Cerebellar nuclear complex (tissue), 1 donor: ENCODE measurements at places on chromosomes 2 and 18.

DNA sequence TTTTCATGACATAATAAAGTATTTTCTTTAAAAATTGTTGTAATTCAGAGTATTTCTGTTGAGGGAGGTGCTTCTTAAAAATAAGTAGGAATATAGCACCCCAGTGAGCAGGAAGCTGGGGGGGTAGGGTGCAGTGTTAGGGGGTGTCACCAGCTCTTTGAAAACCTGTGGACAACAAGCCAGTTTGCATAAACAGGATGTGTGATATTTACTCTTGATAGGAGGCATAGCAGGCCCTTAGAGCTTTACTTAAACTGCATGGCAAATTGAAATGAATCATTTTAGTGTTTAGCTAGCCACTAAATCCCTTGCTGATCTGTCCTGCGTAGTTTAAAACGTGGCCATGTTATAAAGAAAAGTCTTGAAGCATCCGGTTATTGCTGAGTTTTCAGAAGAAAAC, 8.4 kb downstream of the TGIF1 start:
- no peak for DNase-seq

DNA sequence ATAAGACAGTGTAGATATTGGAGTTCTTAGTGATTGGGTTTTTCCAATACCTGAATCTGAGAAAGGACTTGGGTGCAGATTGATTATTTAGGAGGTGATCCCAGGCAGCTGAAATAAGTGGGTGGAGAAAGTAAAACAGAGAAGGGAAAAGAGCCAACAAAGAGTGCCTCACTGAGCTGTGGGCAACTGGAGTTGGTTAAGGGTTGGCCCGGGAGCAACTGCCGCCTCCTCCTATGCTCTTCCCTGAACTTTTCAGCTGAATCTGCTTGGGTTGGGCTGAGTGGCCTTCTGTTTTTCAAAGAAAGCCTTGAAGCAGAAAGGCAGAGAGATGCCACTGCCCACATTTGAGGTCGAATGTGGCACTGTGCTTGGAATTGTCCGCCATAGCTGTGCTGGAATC, 20.9 kb upstream of the CCDC150 start:
- DNase-seq = no peak

DNA sequence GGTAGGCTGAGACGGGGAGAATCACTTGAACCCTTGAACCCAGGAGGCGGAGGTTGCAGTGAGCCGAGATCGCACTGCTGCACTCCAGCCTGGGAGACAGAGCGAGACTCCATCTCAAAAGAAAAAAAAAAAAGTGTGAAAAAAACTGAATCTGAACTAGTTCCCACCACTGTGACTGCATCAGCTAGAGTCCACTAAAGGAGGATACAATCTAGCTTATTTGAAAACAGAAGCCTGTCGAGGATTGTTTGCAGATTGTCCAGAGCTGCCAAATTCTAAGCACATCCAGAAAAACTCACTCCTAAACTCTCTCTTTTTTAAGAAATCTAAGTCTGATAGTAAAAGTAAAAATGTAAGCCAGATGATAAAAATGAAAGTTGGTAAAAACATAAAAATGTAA, 10.6 kb downstream of the GFPT1 start:
- no peak for DNase-seq

DNA sequence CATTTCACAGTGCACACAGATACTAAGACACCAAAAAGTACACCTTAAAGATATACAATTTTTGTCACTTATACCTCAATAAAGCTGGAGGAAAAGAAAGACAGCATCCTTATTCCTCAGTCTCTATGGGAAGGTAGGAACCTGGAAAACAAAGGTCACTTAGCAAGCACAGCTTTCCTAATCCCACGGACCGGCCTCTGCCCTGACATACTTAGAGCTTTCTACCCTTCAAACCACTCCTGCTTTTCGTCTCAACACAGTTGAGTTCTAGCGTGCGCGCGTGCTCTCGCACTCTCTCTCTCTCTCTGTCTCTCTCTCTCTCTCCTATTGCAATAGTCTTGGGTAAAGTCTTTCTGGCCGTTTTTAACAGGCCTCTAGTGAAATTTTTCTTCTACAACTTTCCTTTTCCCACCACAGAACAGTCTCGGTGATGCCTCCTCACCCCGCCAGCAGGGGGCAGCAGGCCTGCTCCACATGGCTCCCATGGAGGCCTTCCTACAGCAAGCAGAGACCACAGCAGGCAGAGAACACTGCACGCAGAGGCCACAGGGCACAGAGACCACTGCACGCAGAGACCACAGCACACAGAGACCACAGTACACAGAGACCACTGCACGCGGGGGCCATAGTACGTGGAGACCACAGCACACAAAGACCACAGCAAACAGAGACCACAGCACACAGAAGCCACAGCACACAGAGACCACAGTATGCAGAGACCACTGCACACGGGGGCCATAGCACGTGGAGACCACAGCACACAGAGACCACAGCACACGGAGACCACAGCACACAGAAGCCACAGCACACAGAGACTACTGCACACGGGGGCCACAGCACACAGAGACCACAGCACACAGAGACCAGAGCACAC, 106.9 kb downstream of the FBXO15 start:
- DNase-seq = no peak

DNA sequence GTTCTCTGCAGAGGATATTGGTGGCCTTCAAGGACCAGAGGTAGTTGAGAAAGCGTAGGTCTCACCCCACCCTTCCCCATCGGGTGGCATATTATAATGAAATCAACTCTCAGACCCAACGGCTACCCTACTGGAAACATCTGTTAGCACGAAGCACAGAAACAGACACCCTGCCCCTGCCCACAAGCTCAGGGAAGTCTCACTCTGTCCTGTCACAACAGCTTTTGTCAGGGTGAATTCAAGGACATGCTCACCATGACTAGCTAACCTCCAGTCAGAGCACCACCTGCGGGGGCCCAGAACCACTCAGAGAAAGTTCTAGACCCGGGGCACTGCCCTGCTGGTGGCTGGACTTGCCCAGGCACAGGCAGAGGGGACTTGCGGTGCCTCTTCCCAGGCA, 3.5 kb upstream of the B3GNT7 start:
- no peak for DNase-seq

DNA sequence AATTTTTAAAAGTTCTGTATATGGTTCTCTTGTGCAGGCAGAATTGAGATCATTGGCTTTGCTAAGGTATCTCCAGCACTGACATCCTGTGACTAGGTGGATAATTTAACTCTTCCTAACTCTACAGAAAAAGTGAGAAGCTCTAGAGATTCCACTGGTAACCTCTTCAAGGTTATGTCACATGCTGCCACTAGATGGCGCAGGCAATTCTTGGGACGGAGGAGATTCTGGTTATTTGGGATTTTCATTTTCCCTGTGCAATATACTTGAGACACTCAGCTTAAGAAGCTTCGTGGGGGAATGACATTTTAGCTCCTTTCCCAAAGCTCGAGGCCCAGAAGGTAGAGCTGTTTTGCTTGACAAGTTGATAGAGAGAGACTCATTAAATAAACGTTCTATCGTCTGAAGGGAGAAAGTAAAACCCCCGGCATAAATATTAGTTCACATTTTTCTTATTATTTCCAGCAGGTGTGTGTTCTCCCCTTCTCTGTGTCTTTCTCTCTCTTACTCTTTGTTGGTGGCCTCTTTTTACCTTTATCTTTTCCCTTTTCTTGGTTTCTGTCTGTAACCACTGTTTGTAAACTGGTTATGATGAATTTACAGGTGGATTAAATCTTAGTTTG, 26.6 kb upstream of the LANCL1 start:
- peak; percentile 9 for DNase-seq

DNA sequence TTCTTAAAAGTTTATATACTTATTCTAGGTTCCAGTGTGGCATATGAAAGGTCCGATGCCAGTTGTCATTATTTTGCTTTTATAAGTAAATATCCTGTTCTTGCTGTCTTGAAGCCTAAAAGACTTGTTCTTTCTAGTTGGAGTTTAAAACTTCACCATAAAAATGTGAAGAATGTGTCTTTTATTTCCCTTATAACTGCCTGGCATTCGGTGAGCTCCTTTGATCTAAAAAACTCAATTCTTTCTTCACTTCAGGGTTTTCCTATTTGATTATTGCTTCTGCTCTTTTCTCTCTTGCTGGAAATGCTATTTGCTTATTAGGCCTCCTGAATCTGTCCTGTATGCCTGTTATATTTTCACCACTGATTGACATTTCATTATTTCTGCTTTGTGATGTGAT, 51.6 kb downstream of the TSPYL6 start:
- no peak for DNase-seq

DNA sequence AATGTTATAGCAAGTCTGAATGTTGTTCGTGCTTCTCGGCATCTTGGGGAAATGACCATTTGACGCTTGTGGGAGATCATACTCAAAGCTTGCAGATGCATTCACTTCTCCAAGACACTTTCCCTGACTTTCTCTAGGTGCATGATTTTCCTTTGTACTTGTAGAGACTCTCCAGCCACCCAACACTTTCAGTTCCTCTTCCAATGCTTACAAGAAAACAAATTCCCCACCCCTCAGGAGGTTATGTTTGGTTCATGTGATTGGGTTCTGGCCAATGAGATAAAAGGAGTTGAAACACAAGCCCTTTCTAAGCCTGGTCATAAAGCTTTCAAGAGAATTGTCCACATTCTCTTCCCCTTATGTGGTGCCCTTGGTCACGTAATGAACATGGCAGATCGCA, 156.3 kb downstream of the EPHA4 start:
- no peak for DNase-seq

DNA sequence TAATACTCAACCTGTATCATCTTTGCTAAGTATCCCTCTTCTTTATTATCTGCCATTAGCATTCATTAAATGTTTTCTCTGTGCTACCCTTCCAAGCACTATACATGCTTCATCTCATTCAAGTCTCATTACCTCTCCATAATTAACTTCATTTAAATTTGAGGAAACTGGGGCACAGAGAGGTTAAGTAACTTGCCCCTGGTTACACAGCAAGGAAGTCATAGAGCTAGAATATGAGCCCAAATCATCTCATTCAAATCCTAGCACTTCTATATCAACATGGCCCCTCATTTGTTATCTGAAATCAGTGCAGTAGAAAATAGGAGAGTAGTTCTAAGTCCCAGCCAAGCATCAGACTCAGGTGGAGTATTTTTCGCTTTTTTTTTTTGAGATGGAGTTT, 4.4 kb downstream of the MRPL35 start:
- no peak for DNase-seq

DNA sequence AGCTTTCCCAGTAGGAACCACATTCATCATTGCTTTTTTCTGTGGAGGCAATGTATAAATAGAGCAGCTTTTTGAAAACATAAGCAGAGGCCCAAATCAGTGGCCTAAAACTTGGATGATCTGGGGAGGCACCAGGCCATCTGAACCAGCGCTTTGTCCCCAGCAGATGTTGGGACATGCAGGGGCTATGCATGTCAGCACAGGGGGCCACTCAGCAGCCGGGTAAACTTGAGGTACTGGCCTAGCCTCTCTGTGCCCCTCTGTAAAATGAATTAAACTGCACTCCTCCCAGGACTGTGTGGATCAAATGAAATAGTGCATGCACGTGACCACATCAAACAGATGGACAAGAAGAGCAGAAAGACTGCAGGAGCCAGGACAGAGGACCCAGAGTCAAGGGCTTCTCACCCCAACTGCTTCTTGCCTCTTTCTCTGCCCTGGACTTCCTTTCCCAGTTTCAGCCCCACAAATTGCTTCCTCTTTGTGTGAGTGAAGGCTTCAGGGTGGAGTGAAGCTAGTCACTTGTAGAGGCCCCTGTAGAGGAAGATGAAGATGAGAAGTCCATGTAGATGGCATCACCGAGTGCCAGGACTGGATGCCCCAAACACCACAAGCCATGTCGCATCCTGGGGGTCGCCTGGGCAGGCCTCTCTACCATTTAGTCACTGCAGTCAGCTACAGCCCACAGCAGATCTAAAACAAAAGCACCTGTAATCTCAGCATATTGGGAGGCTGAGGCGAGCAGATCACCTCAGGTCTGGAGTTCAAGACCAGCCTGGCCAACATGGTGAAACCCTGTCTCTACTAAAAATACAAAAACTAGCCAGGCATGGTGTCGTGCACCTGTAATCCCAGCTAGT, 53.2 kb downstream of the IMPA2 start:
- no peak for DNase-seq

DNA sequence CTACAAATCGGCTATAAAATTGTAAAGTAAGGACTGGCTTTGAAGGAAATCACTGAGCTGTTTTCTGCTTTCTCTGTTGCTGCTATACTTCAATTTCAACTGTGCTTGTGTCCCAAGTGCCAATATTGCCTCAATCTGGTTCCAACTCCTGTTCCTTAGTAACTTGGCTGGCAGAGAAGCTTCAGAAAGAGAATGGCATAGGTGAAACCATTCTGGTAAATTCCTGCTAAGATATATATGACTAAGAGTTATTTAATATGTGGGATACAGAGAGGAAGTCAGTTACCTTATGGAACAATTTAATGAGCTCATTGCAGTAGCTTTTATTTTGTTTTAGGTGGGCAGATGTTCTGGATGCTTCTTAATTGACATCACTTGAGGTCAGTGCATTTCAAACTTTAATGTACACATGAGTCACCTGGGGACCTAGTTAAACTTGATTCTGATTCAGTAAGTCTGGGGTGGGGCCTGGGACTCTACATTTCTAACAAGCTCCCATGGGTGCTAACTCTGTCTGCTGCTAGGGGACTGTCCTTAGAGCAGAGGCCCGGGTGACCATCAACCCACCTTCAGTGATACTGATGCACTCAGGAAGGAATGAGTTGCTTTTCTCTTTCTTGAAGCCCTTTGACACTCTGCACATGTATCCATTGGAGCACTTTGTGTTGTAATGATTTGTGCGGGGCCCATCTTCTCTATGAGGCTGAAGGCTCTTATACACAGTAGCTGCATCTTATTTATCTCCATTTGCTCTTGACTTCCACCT, 47.6 kb downstream of the LIPG start:
- DNase-seq = no peak

DNA sequence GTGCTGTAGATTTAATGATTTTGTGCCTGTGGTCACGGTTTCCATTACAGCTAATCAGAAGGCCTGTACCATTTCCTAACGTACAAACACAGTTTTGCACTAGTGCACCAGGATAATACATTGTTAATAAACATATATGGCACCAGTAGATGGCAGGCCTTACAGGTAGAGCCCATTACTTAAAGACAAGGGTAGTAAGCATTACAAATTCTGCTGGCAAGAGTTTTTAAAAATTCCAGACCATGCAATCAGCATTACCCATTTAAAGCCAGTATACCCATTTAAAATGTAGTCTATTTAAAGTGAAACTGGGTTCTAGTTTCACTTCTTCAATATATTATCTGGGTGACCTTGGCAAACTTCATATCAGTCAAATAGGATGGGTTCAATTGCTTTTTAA, 224.2 kb downstream of the NUP35 start:
- no peak for DNase-seq

- DNase-seq = no peak
Observed at GRCh38 chr2:20050646-20051531, 539 bp downstream of the LAPTM4A start.

DNA sequence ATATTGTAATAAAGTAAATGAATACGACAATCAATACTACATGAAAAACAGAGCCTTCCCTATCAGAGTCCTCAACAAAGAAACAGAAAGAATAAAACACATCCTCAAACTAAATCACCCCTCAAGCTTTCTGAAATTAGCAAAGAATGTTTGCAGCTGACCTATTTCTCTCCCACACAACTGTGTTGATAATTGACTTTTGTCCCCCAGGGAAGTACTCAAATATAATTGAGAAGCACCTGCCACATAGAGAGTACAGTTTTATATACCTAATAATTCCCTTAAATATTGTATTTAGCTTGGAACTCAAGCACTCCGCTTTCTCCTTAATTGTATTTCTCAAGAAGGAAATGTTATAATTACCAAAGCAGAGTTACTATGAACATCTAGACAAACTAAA, 12.6 kb downstream of the CACNB4 start:
- no peak for DNase-seq
